Stimulated activated CD8-positive, alpha-beta memory T cell treated with anti-CD3 and anti-CD28 coated beads, Interleukin-12 subunit alpha, Interleukin-12 subunit beta, amount 100 ng/mL, for 4 hours (primary cell): ENCODE measurements at places on chromosomes 2 and 18.

- no peak for DNase-seq
Measured at GRCh38 chr2:234415706-234416105, 81.2 kb downstream of the ARL4C start.

DNA sequence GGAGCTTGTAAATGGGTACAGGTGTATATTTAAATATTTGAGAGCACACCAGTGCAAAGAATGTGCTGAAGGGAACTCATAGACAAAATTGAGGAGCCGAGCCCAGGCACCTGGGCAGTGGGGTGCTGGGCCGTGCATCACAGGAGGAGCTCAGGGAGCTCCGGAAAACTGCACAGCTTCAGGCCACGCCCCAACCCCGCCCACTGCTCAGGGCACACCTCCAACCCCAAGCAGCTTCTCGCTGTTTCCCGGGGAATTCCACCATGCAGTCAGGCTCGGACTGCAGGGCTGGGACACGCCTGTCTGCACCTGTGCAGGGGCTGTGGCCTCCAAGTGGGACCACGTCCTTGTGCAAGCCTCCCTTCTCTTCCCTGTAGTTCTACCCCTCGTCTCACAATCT lies 243.0 kb downstream of the HDAC4 start:
- no peak for DNase-seq

GRCh38 chr18:2168022-2168421 lies 403.3 kb downstream of the METTL4 start:
- no peak for DNase-seq

GRCh38 chr18:32337821-32338220 lies 132.9 kb downstream of the GAREM1 start:
- no peak for DNase-seq

DNA sequence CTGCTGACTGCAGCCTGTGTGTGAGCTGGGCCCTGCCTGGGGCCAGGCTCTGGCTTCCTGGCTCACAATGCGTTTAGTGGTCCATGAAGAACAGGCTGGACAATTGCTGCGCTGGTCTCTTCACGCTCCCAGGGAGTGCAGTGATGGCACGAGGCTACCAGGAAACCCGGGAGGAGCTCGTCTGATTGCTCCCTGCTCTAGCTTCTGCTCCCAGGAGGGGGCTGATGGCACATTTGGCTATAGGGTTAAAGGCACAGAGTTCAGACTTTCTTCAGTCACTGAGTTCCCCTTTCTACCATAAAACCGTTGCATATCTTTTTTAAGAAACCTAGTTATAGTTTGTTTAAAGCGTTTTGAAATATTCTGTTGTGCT lies 60.1 kb downstream of the KCNF1 start:
- DNase-seq: no peak

- no peak for DNase-seq
Measured at GRCh38 chr2:207132019-207132418, 33.7 kb downstream of the KLF7 start.

DNA sequence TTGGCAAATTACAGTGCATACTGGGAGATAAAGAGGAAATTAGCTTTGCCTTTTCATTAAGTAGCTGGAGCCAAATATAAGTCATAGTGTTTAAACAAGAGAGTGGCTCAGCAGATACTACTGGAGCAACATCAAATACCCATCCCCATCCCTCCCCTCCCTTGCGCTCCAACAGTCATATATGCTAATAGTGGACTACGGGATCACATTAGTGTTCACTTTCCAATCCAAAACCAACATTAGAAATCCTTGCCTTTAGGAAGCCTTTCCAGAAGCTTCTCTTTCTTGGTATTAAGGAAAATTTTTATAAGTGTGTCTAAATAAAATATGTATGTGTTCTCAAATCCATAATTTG lies 1669.3 kb downstream of the SUCLG1 start:
- DNase-seq: no peak

DNA sequence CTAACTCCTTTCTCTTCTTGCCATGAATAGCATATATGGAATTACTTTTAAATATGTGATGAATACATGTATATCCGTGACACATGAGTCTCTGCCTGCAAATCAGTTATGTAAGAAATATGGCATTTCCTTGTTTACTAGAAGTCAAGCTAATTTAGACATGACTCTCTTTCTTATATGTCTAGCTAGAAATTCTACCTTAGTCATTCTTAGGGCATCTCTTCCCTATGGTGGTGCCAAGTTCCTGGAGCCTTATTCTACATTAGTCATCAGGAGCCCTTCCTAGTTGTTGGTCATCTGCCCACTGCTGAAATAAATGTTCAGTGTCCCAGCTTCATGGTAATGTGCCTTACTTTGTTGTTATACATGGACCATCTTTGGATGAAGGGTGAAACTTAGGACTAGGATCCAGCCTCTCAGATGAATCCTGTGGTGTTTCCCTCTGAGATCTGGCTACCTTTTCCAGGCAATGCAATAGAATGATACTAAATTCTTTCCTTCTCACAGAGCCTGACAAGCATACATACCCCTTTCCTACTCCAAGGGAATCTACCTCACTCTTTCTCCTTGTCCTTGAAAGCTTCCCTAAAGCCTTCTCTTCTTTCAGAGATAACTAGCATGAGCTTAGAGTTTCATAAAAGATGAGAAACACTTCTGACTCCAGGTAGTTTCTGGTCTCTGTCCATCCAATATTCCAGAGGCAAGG lies 415.3 kb upstream of the VWC2L start:
- DNase-seq: no peak

DNA sequence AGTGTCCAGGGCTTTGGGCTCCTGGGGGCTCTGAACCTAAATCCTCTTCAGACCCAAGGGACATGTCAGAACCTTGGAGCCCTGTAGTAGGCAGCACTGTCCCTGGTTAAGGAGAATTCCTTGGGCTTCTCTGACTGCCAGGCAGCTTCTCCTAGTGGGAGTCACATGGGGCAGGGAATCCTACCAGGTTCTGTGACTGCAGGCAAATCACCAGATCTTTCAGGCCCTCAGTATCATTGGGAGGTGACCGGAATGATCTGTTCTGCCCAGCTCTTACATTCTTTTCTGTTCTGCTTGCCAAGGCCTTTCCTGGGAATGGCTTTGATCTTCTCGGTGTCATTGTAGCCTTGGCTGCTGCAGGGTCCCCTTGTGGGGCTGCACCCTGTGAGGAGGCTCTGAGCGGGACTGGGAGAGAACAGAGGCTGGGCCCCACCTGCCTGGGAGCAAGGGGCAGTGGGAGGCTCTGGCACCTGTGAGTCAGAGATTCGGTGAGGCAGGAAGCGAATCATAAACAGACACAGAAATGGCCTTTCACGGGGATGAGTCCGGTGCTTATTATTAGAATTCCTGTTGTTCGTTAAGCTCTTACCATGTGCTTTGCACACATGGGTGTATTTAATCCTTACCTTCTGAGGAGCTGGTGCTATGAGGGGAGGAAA lies 14.1 kb downstream of the CEP68 start:
- no peak for DNase-seq

DNA sequence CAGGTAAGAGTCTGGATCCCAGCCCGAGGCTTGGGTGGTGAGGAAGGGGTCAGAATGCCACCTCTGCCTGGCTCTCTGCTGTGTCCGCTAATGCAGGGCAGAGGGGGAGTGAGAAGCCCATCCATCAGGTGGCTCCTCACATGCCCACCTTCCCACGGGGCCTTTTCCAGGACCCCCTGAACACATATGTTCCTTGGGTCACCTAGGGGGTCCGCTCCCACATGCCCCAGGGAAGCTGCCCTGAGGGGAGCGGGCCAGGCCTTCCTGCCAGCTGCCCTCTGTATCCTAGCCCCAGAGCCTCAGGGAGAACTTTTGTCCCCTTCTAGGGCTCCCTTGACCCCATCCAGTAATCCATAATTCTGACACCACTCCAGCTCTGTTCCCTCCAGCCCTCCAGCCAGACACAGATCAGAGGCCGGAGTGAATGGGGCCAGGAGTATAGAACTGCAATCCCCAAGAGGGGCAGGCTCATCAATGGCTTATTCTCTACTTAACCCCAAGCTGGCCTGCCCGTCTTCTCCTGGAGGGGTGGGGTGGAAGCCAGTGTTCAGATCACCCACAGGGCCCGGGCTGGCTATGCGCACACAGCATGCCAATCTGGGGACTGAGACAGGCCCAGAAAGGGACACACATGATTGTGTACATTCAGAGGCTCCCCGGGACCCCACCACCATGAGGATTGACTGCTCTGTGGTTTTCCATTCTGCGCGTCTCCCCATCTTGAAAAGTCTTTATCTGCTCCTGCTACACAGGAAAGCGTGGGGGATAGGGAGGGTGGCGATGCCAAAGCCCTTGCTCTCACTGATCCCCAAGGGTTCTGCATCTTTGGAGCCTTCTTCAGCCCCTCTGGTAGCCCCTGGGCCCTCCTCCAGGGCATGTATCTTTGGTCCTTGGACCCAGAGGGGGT lies 1.1 kb downstream of the EMILIN1 start:
- DNase-seq: no peak
